ENCODE measurements at places on chromosomes 5 and 9. TPM values are rescaled to one million over a fixed set of nuclear protein-coding genes. Genes with fewer than 3 reads are reported as not detected.

The PCDHB3 gene
- 0.99 TPM for total RNA-seq

The NIPAL4 gene
- not detected for total RNA-seq

DNA sequence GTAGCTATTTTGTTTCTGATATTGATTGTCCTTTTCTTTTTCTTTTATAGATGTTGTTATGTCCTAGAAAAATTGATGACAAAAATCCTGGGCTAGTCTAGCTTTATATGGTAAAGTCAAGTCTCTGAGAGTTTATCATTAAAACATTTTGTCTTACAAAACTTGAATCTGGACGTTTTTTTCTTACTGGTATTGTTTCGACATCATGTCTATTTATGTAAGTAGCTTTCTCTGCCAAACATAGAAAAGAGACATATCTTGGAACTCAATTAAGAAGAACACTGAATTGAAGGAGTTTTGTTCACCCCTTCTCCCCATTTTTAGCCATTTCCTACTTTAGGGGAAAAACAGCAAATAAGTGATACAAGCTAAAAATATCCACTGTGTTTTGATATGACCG is 151.5 kb downstream of the ISOC1 start:
- no peak for DNase-seq

The CDH9 gene
- total RNA-seq, result not detected

The SLCO6A1 gene
- total RNA-seq, result not detected

- no peak for DNase-seq
These were observed 2.9 kb downstream of the OR2S2 start for GRCh38 chr9:35954942-35955546.

DNA sequence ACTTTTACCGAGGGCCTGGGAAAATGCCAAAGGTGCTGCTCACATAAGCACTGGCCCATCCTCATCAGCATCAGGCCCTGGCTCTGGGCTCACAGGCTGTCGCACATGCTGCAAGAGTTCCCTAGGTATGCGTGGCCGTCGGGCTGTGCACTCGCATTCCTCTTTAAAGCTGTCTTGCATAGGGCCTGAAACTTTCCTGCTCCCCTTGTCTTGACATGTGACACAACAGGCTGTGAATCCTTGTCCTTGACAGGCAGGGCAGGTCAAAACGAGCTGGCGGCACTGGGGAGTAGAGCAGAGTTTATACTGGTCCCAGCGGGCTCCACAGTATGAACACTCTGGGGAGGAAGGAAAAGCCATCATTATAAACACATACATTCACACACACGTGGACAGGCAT is 30.7 kb downstream of the TSTD2 start:
- peak; percentile 49 for DNase-seq

DNA sequence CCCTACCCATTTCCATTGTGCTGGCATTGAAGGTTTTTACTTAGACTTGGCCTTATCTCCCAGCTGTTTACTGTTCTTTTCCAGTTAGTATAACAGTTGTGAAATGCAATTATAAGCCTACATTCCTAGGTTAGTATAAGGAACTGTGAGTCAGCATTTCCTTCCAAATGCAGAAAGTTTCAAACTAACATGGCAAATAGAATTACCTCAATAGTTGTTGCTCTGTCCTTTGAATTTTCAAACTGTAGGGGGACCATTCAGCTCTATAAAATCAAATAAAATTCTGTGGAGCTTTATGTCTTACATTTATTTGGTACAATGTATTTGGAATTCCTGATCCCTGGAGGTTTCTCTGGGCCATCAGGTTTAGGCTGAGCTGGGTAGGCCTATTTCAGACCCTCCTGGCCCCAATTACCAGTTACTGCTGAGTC is 47.2 kb downstream of the ARHGEF28 start:
- DNase-seq, result no peak

- DNase-seq, result no peak
These were observed 27.7 kb downstream of the PARP8 start for GRCh38 chr5:50694027-50694590.

The CTXN3 gene
- not detected for total RNA-seq

The NAIP gene
- total RNA-seq, result 5.9 TPM

DNA sequence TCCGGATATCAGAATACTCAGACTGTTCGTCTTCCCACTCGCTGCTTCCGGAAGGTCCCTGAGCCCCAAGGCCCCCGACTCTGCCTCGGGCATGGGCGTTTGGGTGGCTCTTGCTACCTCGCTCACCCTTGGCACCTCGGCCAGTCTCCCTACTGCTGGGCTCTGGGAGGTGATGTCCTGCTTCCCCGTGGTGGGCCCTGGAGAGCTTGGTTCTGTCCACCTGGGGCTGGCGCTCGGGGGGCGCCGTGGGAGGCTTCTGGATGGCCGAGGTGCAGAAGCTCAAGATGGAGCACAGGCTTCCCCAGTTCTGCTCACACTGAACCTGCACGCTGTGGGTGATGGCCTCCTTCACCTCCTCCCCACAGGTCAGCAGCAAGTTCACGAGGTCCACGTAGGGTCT is 10.4 kb downstream of the STC2 start:
- DNase-seq, result no peak

GRCh38 chr5:137751869-137752491 is 2.2 kb downstream of the HNRNPA0 start:
- DNase-seq, result no peak

DNA sequence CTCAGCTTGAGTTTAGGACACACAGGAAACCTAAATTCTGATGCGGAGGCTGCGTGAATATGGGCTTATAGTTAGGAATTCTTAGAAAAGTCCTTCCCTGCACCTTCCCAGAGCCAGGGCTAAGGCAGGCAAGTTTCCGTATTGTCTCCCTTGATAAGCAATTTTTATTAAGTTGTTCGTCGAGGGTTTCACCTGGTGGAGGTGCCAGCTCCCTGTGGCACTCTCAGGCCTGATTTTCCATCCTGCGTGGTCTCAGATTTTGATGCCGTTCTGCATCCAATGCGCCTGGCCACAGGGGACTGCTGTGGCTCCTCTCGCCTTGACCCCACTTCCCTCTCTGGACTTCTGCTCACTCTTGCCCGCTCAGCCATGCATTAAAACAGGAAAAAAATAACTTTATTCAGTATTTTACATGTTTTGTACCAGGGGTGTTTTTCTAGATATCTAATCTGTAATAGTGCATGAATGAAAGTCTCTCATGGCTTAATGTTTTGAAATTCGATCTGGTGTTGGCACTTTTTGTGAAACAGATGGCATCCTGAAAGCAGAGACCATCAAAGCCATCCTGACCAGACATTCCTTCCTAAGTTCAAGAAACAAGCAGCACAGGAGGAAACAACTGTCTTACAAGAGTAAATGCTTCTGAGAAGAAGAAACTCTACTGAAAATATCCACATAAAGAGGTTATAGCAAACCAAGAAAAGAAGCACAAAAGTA is 50.7 kb downstream of the TRIP13 start:
- DNase-seq, result no peak

The STPG3 gene
- 0.69 TPM for total RNA-seq

GRCh38 chr5:180305481-180305880 is 13.6 kb upstream of the MAPK9 start:
- no peak for DNase-seq
